NB4 (cell line): ENCODE measurements at places on chromosomes 6 and 20.
A peak's percentile ranks its signal among the peaks of the same experiment; 100 is the strongest.

DNA sequence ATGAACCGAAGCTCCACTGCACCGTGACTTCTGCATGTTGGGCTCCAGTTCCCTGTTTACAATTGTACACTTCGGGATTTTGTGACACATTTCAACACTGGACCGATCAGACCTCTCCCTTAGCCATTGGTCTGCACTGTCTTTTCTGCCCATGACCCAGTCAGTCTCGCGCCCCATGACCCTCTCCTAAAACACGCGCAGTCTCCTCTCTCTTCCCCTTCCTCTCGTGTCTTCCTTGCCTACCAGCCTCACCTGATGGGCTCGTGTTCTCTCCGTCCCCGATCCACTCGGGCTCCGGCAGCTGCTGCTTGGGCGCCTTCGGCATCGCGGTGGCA lies 535 bp upstream of the ABCF1 start:
- peak; percentile 48 for DNase-seq

DNA sequence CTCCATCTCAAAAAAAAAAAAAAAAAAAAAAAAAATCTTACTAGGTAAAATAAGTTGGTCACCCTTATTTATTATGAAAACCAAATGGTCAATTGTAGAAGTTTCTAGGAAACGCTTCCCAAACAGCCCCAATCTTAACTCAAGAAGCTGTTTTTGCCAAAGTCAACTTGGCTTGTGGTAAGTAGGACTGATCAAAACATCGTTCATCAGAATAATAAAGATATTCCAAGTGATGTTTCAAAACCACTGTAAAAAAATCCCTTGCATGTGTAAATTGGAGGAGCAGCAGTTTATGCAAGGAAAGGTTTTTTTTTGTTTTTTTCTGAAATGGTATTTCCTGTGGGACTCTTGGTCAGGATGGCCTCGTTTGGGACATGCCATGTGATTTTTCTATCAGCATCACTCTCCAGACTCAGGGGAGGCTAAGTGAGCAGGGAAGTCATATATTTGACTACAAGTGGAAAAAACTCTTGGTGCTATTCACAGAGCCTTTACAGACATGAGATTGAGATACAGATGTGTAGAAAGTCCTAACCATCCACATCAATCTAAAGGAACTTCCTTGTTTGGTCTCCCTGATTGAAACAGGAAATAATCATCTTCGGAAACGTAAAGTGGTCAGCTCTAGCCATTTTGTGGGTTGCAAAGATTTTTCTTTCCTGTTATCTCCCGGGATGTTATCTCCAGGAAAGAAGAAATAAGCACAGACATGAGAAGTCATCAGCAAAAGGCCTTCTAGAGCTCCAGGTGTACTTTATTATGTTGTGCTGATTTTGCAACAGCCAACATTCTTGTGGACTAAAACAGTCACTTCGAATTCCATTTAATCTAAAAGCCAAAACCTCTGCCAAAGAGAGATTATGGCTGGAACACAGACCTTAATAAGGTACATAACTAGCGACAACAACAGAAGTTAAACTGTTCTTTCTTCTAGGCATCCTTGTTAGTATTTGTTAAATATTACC lies 177.8 kb downstream of the EDN1 start:
- DNase-seq = no peak

DNA sequence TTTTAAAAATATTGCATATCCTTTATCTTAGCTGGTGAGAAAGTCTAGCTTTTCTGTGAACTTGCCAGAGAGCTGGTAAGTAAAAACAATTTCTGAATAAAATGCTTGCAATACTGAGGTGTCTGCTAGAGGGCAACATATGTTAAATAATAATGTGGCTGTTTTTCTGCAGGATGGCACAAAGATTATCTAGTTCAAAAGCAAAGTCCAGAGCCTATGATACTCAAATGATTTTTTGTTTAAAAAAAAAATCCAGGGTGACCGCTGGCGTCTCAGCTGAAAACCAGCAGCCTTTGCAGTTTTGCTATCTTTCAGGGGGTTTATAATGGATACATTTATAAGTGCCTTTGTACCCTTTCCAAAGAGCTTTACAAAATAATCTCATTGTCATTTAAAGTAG lies 194.9 kb downstream of the PHACTR1 start:
- DNase-seq = peak; percentile 70

DNA sequence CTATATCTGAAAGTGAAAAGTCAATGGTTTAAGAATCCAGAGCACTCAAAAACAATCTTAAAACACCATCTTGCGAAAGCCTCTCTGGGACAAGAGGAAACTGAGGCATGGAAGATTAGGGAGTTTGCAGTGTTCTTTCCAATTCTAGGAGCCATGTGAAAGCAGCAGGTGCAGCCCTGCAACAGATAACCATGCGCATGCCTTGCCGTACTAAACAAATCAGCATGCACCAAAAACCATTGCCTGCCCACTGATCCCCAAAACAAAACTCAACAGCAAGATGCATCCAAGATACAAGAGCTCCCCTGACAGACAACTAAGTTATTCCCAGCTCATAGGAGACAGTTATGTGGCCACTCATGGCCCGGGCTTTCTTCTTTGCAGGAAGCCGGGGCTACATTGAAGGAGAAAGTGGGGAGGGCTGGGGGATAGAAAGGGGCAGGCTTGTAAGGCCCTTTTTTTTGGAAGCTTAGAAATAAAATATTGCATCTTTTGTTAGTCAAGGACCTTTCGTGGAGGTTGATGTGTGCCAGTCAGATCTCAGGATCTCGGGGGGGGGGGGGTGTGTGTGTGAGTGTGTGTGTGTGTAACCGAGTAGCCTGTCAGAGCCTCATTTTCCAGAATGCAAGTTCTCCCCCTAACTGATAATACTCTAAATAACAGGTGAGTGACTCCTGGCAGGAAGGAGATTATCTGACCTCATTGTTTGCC lies 178.4 kb downstream of the MBOAT1 start:
- no peak for DNase-seq

DNA sequence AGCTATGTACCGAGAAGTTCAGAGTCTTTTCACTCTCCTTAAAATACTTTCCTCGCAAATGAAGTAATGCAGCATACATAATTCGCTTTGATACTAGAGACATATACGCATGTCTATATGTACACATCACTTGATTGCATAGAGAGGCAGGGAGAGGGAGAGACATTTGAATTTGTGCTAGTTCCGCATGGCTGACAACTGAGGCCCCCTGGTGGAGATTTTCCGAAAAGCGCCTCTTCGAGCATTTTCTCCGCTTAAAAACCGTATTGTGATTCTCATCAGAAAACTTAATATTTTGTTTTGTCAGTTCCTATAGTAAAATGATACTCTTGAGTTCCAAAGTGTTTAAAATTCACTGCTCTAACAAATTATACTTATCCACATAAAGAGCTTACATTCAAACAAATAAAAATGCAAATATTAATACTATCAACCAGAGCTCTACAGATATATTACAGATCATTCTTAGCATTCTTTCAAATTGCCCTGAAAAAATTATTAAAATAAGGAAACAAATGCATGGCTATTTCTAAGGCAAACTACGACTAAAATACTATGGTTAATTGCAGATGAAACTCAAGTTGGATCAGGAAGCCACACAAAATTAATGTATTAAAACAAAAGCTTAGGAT lies 637 bp downstream of the MYLK4 start:
- peak; percentile 82 for DNase-seq

- no peak for DNase-seq
These were observed 131.6 kb upstream of the TCF21 start for GRCh38 chr6:133757335-133757734.

DNA sequence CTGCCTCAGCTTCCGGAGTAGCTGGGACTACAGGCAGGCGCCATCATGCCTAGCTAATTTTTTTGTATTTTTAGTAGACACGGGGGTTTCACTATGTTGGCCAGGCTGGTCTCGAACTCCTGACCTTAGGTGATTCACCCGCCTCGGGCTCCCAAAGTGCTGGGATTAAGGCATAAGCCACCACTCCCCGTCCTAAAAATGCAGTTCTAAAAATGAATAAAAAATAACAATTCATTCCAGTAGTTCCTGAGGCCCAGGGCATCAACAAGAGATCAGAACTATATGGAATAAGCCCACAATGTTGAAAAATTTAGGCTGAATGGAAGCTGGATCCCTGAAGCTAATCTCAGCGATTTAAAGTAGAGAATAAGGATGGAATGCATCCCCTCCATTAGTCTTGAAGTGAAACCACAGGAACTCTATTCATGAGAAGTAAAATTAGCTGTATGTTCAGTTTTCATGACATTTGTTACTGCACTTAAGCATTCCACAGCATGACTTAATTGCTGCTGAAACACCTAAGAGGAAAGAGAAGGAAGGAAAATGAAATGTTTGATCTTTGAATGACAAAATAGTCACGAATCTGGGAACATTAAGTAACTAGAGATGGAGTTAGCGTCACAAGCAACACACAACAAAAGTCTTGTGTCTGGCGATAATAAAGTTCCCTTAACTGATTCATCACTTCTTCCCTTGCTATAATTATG lies 80.4 kb upstream of the RIPOR2 start:
- no peak for DNase-seq

- DNase-seq = peak; percentile 24
These were observed 525.1 kb downstream of the CDH26 start for GRCh38 chr20:60483371-60483770.

GRCh38 chr6:14454473-14454775 lies 336.9 kb downstream of the CD83 start:
- DNase-seq = no peak

- DNase-seq = no peak
These were observed 38.8 kb downstream of the PPARD start for GRCh38 chr6:35381132-35381531.

- no peak for DNase-seq
These were observed 670.5 kb upstream of the IMPG1 start for GRCh38 chr6:76742919-76743318.

GRCh38 chr20:33858666-33859065 lies 47.5 kb downstream of the CHMP4B start:
- DNase-seq = no peak

DNA sequence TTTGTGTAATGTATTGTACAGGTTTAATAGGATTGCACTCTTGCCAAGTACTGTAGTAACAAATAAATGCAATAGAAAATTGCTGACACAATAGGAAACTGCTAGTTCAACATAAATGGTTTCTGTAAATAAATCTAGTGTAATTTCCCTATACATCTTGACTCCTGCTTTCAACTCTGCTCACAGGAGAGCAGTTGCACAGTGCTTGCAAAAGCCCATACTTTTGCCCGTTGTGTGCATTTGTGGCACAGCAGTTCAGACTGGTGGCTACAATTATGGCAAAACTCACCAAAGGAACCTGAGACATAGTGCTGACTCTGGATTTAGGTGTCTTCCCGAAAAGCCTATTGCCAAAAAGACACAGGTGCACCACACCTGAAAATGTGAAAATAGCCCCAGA lies 953.3 kb upstream of the SLC35B3 start:
- DNase-seq = no peak

DNA sequence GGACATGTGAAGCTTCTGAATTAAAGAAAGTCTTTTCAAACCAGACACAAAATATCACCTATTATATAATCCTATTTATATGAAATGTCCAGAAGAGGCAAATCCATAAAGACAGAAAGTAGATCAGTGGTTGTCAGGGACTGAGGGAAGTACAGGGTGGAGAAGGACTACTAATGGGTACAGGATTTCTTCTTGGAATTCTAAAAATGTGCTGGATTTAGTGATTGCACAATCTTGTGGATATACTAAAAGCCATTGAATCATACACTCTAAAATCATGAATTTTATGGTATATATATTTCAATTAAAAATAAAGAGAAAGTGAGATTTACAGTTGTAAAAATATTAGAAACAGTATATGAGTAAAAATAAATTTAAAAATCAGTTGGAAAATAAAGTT lies 18.7 kb upstream of the MC3R start:
- no peak for DNase-seq

GRCh38 chr6:88141561-88142296 lies 24.4 kb downstream of the CNR1 start:
- DNase-seq = no peak

- DNase-seq = no peak
These were observed 499.0 kb upstream of the SLC35B3 start for GRCh38 chr6:8934318-8934717.

GRCh38 chr20:49668181-49668877 lies 45.3 kb downstream of the B4GALT5 start:
- DNase-seq = peak; percentile 55

GRCh38 chr20:11389186-11389585 lies 528.5 kb upstream of the BTBD3 start:
- no peak for DNase-seq

DNA sequence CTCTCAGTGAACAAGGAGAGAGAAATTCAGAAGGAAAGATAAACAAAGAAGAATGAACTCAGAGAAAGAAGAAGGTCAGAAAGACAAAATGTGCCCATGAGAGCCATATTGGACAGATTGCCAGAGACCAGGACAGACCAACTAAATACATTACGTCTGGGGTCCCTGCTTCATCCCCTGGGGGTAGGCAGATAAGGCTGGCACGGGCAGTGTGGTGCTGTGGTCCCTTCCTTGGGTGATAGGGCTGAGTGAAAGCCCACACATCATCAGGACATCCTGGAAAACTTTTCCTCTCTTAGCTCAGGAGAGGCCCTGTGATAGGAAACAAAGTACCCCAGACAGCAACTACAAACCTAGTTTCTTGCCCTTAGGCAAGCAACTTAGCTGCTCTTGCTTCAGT lies 13.2 kb upstream of the ARMC12 start:
- DNase-seq = no peak

DNA sequence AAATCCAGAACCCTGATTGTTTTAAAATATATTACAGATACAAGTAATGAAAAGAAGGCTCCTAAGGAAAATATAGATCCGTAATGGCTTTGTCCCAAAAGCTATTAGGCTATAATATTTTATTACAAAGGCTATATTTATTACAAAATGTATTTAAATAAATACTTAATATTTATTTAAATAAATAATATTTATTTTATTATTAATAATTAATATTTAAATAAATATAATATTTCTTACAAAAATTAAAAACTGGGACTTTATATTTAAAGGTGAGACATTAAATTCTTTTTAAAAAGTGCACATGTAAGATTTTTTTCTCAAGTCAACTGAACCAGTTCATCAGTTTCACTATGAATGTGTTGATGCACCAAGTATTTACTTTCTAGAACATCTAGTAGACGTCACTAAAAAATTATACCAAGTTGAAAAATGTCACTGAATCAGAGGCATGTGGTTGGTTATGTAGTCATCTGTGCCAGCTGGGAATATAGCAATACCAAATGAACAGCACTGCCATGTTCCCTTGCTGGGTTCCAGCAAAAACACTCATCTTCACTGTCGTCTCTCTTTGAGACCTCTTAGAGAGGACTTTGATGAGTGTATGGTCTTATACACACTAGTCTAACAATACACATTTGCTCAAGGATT lies 278.9 kb downstream of the ESR1 start:
- no peak for DNase-seq

GRCh38 chr6:71033890-71034289 lies 77.0 kb upstream of the B3GAT2 start:
- DNase-seq = no peak
